ENCODE measurements at places on chromosomes 12 and 14.
A peak's percentile ranks its signal among the peaks of the same experiment; 100 is the strongest.

DNA sequence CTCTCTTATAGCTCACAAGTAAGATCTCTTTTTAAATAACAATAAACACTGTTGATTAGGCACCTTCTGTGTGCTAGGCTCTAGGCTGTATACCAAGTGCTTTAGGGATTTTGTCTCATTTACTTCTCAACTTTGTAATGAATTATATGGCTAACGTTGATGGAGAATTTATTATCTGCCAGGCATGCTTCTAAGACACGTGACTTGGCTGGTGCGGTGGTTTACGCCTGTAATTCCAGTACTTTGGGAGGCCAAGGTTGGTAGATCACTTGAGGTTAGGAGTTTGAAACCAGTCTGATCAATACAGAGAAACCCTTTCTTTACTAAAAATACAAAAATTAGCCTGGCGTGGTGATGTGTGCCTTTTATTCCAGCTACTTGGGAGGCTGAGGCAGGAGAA lies 1202.8 kb upstream of the TMEM132C start:
- no peak for DNase-seq

- no peak for DNase-seq
Observed at GRCh38 chr14:36069535-36069900, 107.0 kb downstream of the PTCSC3 start.

DNA sequence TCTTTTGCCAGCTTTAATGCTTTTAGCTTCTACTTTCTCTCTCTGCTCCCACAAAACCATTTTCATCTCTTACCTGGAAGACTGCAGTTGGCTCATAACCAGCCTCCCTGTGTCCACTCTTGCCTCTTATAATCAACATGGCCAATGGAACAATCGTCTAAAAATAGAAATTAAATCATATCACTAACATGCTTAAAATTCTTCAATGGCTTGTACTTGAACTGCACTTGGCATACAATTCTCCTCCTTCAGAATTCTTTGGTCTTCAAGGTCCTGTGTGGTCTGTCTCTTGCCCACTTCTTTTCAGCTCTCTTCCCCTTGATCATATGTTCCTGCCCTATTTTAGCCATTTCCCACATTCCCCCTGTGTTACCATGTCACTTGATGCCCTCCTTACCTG lies 342.2 kb downstream of the ATP23 start:
- DNase-seq = no peak

DNA sequence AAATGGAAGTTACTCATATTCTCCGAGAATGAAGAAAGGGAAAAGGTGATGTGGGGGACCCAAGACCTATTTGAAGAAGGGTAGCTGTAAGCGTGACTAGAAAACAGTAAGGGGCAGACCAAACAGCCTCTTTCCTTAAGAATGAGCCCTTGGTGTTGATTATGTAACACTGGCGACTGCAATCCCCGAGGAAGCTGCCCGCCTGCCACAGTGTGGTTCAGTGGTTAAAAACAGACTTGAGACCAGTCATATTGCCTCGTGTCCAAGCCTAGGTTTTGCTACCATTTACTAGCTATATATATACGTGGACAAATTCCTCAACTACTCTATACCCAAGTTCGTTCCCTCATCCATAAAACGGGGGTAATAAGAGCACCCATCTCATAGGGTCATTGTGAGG lies 49.1 kb downstream of the SSPN start:
- DNase-seq = no peak

GRCh38 chr12:109291521-109292341 lies 17.4 kb downstream of the FOXN4 start:
- DNase-seq = no peak

DNA sequence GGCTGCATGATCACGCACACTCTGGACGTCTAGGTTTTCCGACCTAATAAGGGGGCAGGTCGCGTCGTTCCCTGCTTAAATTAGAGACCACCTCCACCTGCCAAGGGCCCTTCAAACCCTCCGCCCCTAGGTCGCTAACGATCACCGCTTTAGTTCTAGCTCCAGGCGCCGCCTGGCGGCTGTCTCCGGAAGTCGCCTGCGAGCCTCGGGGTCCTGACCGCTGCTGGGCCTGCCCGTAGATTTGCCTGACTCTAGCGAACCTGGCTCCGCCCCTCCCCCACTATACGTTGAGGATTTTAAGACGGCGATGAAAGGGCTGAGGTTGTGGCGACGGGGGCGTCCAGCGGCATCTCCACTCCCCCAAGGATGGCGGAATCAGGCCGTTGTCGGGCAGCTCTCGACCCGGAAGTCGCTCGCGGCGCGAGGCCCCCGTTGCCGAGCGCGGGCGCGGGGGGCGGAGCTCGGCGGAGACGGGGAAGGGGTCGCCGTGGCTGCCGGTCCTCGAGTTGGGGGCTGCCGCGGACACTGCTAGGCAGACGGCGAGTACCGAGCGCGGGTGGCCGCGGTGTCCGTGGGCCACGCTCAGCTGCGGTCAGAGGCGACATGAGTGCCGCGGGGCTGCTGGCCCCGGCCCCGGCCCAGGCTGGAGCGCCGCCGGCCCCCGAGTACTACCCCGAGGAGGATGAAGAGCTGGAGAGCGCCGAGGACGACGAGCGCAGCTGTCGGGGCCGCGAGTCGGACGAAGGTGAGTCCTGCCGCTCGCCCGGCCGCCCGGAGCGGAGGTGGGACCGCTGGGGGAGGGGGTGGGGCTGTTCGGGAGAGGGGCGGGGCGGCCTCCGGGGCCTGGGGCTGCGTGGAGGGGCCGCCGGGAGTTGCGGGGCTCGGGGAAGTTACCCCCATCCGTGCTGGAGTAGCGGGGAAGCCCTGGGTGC lies at the start of gene SUDS3:
Gene SUDS3 (plus strand): TSS at position 467 of the 932 bp plus-strand sequence. CDS start 137 bp downstream, at position 604.
- peak; percentile 89 for DNase-seq

- DNase-seq = no peak
Observed at GRCh38 chr12:66819587-66819986, 140.7 kb upstream of the GRIP1 start.
